Heart right ventricle (tissue), 16 donors: ENCODE measurements at places on chromosomes 2 and 18. TPM values are rescaled to one million over a fixed set of nuclear protein-coding genes. Genes with fewer than 3 reads are reported as not detected.

Gene ATAD2B
- 5.9 TPM for polyA plus RNA-seq

GRCh38 chr2:37987098-37987775, 62.1 kb downstream of the RMDN2 start:
- no peak for DNase-seq

DNA sequence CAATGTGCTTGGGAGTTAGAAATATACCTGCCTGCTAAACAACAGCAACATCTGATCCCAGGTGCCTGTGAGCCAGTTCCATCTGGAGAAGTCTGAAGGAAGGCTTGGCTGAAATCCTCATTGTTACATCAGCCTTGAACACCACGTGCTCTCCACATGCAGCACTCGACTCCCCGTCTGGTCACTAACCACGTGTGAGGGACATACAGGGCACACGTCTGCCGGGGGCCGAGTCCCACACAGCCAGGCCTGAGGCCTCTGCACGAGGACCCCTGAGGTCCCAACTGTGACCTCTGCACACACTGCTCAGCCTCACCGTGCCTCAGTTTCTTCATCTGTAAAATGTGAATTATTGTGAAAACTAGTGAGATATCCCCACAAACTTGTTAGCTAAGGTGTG, 236.5 kb upstream of the SALL3 start:
- DNase-seq: no peak

GRCh38 chr2:119181791-119182445, 23.4 kb upstream of the C1QL2 start:
- no peak for DNase-seq

DNA sequence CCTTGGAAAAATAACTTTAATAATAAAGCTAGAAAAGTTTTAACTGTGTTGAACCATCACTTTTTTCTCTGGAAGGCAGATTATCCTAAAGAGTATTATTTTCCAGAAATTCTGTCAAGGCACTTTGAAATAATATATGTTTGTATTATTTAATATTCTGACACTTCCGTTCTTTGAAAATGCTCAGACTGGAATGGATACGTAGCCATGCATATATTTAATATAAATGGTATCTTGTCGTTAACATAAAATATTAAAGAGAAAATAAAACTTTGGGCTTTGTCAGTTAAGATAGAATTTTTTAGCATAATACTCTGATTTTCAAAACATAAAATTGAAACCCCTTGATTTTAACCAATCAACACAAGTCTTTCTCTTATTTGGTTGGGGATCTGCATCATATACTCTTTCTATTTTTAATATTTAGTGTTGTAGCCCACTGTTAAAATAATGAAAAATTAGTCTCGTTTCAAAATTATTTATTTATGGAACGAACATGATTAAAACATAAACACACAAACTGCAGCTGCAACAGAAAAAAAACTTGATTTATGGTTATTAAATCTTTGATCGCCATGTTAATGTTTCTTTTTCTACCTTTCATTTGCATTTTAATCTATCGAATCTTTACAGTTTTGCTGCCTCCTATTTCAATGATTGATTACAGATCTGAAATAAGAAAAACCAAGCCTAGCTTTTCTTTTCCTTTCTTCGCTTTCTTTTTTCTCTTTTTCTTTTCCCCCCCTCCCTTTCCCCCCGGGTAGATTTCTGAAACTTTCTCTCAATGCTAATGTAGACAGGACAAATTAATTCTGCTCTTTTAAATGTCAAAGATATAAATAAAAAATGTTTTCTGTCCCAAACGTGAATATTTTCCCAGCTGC, 145.5 kb downstream of the MEIS1 start:
- DNase-seq: no peak

Gene UNC80
- polyA plus RNA-seq: not detected

Gene LINC00305
- polyA plus RNA-seq: not detected

Gene GALNT14
- 0.66 TPM for polyA plus RNA-seq

GRCh38 chr2:234495251-234496054, 1.4 kb downstream of the ARL4C start:
- DNase-seq: no peak
